PC-9 (cell line): ENCODE measurements at places on chromosomes 1 and 21. TPM values are rescaled to one million over a fixed set of nuclear protein-coding genes. Genes with fewer than 3 reads are reported as not detected.
A peak's percentile ranks its signal among the peaks of the same experiment; 100 is the strongest.

DNA sequence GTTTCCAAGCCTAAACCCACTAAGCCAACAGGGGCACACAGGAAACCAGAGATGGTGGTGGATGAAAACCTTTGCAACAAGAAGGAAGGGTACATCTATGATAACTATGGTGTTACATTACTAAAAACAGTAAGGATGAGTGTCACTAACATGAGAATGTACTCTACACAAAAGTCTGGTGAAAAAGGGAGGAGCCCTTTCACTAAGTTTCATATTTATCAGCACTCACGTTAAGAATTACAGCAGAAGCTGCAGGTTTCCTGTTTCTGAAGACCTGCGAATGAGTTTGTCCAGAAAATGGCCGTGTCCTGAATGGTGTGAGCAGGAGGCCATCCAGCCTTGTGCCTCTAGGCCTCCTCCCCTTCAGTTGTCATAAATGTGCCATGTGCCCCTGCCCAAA, 17.8 kb downstream of the ABCG1 start:
- no peak for DNase-seq

GRCh38 chr1:115492019-115492595, 149.7 kb upstream of the VANGL1 start:
- no peak for DNase-seq

GRCh38 chr1:155218854-155219591, 10.5 kb downstream of the MTX1 start:
- no peak for DNase-seq

DNA sequence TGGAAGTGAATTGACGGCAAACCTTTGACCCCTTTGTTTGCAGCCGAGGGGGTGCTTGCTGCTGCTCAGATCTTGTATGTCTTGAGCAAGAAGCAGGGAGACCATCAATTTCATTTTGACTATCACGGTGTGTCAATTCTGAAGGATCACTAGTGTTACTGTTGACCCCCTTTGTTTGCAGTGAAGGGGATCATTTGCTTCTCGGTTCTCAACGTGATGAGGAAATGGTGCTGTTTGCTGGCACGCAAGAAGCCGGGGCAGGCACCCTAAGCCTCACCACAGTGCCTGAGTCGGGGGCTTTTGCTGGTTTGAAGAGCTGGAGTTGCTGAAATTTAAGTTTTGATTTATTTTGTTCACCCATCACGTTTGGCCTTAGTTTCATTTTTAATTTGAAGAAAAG, 7.5 kb downstream of the RBM15 start:
- DNase-seq, result no peak

DNA sequence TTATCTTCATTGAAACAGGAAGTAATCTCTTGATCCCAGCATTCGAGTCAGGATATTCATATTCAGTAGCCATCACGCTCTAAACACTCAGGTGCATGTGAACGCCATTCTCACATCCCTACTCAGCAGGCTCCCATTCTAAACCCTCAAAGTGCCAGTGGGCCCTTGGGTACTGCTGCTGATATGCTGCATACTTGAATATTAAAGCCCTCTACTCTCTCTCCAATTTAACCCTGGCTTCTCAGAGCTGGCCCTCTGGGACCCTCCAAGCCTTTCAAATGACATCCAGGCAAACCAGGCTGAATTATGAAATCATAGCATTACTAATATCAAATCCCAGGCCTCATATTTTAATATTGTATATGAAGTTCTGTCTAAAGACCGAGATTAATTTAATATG, 468.2 kb downstream of the NUF2 start:
- DNase-seq, result no peak

DNA sequence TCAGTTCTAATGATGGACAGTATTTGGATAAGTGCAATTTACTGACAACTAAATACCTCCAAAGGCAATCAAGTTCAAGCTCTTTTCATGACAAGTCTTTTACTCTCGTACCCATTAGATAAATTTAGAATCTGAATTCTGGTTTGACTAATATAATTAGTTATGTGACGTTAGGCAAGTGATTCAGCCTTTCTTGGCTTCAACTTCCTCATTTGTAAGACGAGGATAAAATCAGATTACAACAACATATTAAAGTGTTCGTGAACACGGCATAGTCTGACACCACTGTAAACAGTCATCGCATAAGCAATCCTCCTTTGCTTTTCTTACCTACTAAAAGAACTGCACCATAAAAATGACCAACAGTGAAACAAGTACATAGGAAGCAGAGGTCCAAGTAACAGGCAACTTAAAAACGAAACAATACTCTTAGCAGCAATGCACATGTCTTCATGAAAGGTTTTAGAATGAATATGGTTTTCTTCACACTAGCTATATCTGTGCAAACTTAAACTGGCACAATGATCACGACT, 25.7 kb downstream of the COA6 start:
- no peak for DNase-seq

DNA sequence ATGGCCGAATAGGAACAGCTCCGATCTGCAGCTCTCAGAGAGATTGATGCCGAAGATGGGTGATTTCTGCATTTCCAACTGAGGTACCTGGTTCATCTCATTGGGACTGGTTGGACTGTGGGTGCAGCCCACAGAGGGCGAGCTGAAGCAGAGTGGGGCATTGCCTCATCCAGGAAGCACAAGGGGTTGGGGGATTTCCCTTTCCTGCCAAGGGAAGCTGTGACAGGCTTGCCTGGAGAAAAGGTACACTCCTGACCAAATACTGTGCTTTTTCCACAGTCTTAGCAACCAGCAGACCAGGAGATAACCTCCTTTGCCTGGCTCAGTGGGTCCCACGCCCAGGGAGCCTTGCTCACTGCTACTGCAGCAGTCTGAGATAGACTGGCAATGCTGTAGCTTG, 66.9 kb downstream of the HSD3B1 start:
- peak; percentile 5 for DNase-seq

DNA sequence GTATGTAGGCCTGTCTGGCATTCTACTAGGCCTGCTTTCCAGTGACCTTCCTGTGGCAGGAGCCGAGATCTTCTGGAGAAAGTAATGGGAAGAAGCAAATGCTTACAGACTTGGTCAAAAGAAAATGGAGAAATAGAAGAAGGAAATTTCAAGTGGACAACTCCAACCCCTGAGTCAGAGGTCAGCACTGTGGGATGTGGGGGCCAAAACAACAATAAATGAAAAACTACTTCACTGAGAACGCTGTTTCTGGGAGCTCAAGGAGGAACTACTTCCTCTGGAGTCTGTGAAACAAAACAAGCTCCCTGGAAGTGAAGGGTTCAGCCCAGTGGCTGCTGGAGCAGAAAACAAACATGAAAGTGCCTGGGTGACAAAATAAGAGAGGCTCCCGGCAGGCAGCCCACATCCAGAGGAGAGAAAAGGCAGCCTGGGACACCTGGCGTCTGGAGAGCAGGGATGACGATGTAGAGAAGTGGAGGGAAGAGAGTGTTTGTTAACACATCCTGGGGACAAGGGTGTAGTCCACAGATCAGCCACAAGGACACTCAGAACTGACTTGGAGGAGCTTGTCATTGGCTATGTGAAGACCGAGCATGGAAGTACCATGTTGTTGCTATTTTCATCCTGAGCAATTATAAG, 355.2 kb downstream of the SMYD3 start:
- DNase-seq, result no peak

DNA sequence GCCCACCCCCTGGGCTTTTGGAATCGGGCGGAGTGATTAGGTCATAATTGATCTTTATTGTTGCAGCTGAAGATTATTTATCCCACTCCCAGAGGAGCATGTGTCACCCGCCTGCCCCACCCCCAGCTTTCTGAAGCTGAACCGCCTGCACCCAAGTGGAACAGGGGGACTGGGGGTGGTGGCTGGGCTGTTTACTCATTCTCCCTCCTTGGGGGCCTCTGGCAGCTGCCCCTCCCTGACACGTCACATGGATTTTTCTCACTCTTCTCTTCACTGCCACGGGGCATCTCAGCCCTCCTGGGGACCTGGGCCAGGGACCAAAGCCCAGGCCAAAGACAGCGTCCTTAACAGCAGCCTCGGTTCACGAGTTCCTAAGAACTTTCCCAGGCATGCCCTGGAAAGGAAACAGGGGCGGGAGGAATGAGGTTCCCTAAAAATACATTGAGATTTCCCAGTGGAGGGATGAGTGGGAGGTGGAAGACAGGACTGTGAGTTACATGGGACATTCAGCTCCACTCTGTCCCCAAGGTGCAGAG, 31.6 kb upstream of the SOX13 start:
- DNase-seq, result no peak

RHEX gene
- total RNA-seq, result not detected in 2 replicates

LCE6A gene
- total RNA-seq, result not detected in 2 replicates

GRCh38 chr21:36420571-36421339, 35.6 kb downstream of the CHAF1B start:
- DNase-seq, result no peak

RNU1-1 gene
- 1,333 and 3,235 TPM in 2 replicates for total RNA-seq

GRCh38 chr1:160795951-160796383, at the start of gene LY9:
Gene LY9, plus strand, starts transcription at chr1:160796174. Its CDS starts 14 bp downstream, at chr1:160796188.
- no peak for DNase-seq

- DNase-seq, result peak; percentile 55
Measured at GRCh38 chr1:23098463-23099170, 70.0 kb downstream of the LUZP1 start.

KRTAP19-1 gene
- total RNA-seq, result not detected in 2 replicates

- no peak for DNase-seq
Measured at GRCh38 chr1:199007423-199007822, 368.6 kb downstream of the PTPRC start.

DNA sequence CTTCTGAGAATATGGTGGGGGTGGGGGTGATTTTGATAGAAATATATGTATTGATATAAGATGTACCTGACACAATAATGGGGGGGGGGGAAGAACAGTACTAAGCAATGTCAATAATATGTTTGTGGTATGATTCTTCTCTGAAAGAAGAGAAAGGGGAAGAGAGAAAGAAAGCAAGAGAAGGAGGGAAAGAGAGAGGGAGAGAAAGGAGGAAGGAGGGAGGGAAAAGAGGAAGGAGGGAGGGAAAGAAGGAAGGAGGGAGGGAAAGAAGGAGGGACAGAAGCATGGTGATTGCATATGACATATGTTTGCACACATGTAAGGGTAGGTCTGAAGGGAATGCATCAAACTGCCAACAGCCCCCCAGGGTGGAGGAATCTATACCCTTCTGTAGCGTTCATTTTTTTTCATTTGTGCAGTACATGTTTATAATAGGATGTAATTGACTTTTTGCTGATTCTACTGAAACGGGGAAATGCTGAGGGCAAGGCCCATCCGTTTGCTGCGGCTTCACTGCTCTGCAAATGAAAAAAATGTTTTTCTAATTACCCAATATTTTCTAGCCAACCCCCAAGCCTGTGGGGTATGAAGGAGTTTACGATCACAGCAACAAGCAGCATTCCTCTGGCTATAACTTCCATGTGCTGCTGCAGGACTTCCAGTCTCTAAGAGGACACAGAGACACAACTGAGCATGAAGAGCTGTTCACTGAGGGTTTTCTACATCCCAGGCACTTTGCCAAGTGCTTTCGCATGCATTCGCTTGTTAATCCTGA, 119.3 kb upstream of the ZC3H12A start:
- no peak for DNase-seq

TRAF3IP3 gene
- total RNA-seq, result not detected in 2 replicates

NBPF10 gene
- 5.0 and 5.7 TPM in 2 replicates for total RNA-seq

SMCP gene
- total RNA-seq, result not detected in 2 replicates

KDF1 gene
- total RNA-seq, result 20.5 and 21.3 TPM in 2 replicates

- peak; percentile 11 for DNase-seq
Measured at GRCh38 chr1:100785470-100786052, 66.0 kb downstream of the VCAM1 start.

GBP6 gene
- 2.0 and 2.2 TPM in 2 replicates for total RNA-seq

GRCh38 chr1:43506233-43506632, 24.4 kb upstream of the PTPRF start:
- no peak for DNase-seq

CLCA4 gene
- not detected in 2 replicates for total RNA-seq

RNU1-2 gene
- 1,333 and 3,235 TPM in 2 replicates for total RNA-seq

CYP4A22 gene
- total RNA-seq, result not detected in 2 replicates

KCNJ9 gene
- not detected in 2 replicates for total RNA-seq

SELENOF gene
- total RNA-seq, result 137 and 142 TPM in 2 replicates

GJB5 gene
- 18.1 and 20.0 TPM in 2 replicates for total RNA-seq

NTRK1 gene
- not detected in 2 replicates for total RNA-seq

DNA sequence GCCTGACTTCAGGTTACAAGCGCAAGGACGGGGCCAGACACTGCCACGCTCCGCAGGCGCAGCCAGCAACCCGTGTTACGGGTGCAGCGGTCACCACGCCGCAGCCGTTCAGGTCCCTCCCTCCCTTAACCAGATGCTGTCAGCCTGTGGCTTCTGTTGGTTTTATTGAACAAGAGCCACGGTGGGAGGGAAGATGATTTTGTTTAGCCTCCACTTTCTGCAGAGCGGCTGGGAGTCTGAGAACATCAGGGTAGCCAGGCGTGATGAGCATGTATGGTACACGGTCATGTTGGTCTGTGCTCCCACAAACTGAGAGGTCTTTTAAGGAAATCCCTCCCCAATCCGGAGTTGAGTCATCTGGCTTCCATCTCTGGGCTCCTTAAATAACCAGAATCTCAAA, 18.5 kb upstream of the ADARB1 start:
- no peak for DNase-seq

- no peak for DNase-seq
Measured at GRCh38 chr1:174841747-174842146, 158.0 kb upstream of the CACYBP start.
